Lower leg skin (tissue), 4 donors: ENCODE measurements at places on chromosomes 5 and 9. TPM values are rescaled to one million over a fixed set of nuclear protein-coding genes. Genes with fewer than 3 reads are reported as not detected.

PCDH1 gene
- 85.1 TPM for total RNA-seq

- peak; percentile 87 for DNase-seq
These were observed at the start of gene ZFP2 for GRCh38 chr5:178895615-178896571. Gene ZFP2, plus strand, starts transcription at chr5:178895913. Its CDS starts 35,401 bp downstream, at chr5:178931314.

DNA sequence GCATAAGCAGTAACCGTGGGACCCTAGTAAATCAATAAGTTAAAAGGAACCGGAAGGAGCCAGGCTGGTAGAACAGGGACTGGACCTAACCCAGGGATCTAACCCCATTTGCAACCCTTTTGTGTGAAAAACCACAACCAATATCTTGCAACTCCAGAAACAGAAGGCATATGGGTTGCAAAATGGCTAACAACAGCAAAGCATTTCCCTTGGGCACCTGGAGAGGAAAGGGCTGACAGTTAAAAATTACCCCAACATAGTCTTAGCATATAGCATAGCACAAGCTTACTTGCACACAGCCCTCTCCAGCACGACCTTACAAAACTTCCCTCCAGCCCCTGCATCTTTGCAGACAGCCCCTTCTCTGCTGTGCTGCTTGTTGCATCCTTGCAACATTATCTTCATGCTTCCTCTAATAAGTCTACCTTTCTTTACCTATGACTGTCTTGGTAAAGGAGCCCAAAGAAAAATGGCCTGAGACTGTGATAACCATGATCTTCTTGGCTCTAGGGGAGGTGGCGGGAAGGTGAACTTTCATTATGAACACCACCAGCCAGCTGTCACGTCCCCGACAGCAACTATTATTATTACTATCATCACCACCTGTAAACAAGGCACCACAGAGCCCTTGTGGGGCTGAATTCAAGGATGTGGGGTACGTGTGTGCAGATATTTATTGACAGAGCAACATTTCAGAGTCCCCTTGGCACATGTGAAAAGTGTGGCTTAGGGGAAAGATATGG, 49.8 kb downstream of the PRRC1 start:
- no peak for DNase-seq

GRCh38 chr9:79780559-79780958, 208.8 kb downstream of the TLE4 start:
- no peak for DNase-seq

IRGM gene
- not detected for total RNA-seq

GRCh38 chr5:149367249-149367971, 9.6 kb downstream of the PCYOX1L start:
- no peak for DNase-seq

DNA sequence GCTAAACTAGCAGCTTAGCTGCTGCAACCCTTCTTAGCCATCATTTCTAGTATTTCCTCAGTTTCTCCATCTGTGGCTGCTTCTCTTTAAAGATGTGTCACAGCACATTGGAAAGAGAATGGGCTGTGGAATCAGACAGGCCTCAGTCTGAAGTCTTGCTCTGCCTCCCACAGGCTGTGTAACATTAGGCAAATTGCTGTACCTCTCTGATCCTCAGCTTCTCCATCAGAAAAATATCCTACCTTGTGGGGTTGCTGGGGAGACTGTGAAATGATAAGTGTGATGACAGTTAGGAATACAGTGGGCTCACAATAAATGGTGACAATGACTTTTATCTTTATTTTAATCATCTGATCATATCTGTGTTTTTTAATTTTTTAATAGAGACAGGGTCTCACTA, 17.5 kb upstream of the TRIM14 start:
- DNase-seq, result no peak

- no peak for DNase-seq
These were observed 16.8 kb upstream of the RAB14 start for GRCh38 chr9:121218357-121219027.

DNA sequence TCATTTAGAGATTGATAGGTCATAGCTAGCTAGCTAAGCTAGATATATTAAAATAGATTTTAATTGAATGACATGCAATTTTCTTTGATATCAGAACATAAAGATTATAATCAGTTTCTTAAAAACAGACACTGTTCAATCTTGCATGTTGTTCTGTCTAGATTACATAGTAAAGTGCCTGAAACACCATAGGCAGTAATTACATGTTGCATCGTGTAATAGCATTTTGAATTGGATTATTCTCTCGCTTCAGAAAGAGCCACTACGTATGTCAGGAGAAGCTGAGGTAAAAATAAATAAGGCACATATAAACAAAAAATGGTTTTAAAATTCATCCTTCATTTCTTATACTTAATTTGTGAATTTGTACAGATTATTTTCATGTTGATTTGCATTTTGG, 148.0 kb upstream of the CDH12 start:
- DNase-seq, result no peak

SLC6A3 gene
- not detected for total RNA-seq

- DNase-seq, result no peak
These were observed 26.9 kb downstream of the CNOT6 start for GRCh38 chr5:180521101-180521500.

NR2F1 gene
- total RNA-seq, result 3.2 TPM

DNA sequence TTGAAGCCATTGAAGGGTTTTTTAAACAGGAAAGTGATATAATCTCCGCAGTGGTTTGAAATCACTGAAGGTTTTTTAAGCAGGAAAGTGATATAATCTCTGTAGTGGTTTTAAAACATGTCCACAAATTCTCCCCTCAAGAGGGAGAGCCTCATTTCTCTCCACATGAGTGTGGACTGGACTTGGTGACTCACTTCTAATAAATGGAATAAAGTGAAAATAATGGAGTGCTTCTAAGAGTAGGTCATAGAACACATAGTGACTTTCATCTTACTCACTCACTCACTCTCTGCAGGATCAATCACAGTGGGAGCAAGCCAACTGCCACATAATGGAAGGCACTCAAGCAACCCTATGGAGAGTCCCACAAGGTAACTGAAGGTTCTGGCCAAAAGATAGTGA, 12.0 kb downstream of the CTNNAL1 start:
- DNase-seq, result no peak

GRCh38 chr9:21758540-21758939, 43.9 kb upstream of the MTAP start:
- no peak for DNase-seq

PAX5 gene
- not detected for total RNA-seq

TAF11L10 gene
- total RNA-seq, result not detected

DNA sequence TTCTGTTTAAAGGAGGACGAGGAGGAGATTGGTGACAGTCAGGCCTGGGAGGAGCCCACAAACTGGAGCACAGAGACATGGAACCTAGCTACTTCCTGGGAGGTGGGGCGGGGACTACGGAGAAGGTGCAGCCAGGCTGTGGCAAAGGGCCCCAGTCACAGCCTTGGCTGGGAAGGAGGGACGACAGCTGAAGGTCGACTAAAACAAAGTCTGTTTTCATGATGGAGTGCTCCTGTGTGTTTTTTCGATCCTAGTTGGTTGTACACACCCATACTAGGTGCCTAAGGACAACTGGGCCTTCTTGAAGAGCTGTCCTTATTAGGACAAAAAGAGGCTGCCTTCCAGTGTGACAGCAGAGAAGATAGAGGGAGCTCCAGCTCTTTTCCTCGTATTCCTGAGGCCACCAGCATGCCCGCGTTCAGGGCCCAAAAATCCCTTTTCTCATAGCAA, 2.9 kb downstream of the CCDC107 start:
- no peak for DNase-seq

GRCh38 chr9:125942125-125942524, 195.0 kb downstream of the PBX3 start:
- DNase-seq, result no peak

GRCh38 chr9:82549174-82549821, 513.6 kb downstream of the RASEF start:
- DNase-seq, result no peak

GKAP1 gene
- 1.3 TPM for total RNA-seq

C9orf153 gene
- total RNA-seq, result 0.63 TPM

PCSK5 gene
- 6.4 TPM for total RNA-seq

- no peak for DNase-seq
These were observed 990.4 kb upstream of the ACO1 start for GRCh38 chr9:31394015-31394473.

GRCh38 chr9:115992834-115993233, 160.8 kb upstream of the PAPPA start:
- no peak for DNase-seq

HDHD3 gene
- 44.7 TPM for total RNA-seq

LRRC19 gene
- total RNA-seq, result not detected

DNA sequence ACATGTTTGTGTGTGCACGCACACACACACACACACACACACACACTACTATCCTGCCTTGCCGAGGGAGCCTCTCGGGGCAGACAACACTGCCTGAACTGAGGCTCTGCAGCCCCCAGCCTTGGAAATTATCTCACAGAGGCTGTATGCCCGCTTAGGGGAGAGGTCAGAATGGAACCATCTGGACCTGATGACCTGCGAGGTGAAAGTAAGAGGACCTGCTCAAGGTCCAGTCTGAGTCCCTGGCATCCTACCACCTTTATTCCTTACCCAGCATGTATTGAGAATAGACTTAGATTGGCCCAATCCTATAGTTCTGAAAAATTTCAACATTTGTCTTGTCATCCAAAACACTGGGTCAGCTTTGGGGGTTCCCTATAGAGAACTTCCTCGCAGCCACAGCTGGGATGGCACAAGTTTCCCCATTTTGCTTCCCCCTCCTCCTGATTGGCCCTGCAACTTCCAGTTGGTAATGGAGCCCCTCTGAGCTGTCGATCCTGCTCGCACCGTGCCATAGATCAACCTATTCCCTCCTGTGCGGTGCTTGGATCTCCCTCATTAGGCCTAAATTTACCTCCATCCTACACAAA, 10.2 kb downstream of the MVB12B start:
- peak; percentile 82 for DNase-seq

GRCh38 chr5:172076761-172077244, 70.4 kb upstream of the FBXW11 start:
- DNase-seq, result no peak

GRCh38 chr9:72292874-72293607, 72.0 kb downstream of the ZFAND5 start:
- peak; percentile 37 for DNase-seq

DNA sequence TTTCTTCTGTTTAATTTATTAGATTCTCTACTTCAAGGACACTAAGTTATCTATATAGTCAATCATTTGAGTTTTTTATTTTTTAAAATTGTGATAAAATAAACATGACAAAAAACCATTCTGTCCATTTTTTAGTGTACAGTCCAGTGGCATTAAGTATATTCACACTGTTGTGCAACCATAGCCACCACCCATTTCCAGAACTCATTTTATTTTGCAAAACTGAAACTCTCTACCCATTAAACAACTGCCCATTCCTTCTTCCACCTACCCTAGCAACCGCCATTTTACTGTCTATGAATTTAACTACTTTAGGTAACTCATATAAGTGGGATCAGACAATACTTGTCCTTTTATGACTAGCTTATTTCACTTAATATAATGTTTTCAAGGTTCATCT, 275.6 kb downstream of the SH3GL2 start:
- no peak for DNase-seq

- DNase-seq, result no peak
These were observed 15.2 kb upstream of the PHYKPL start for GRCh38 chr5:178247481-178248456.

DNA sequence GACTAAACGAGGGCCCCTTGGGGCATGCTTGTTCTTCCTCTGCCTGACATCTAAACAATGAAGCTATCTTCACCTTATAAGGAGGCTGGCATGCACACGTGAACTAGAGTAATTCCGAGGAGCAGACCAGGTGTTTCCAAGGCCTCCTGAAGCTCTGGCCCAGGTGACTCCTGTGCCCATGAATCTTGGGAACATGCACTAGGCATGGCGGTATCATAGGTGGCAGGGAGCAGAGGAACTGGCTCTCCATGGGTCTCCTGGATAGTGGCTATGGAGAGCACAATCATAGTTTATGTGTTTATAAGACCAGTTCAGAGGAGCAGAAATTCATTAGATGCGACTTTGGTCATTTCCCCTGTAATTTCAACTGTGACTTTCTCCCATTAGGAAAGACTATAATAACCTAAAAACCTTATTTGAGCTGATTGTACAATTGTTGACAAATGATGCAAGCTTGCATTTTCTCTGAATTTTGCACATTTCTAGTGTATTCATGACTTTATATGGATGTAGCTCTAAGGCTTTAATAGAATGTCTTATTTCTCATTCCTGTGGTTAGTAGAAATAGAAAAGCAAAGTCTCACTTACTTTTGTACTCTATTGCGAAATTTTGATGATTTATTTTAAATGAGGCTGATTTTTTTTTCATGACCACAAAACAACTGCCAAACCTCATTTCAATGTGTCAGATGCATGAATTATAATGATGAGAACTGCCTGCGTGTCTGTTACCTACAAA, 135.3 kb upstream of the RPS23 start:
- DNase-seq, result no peak

GRCh38 chr9:37753489-37754190, at the start of gene TRMT10B:
Gene TRMT10B, plus strand, starts transcription at chr9:37753805. Its CDS starts 8,127 bp downstream, at chr9:37761932.
- DNase-seq, result peak; percentile 31

GRCh38 chr5:160357861-160358411, 12.5 kb downstream of the C1QTNF2 start:
- no peak for DNase-seq

SVEP1 gene
- total RNA-seq, result 13.1 TPM

DNA sequence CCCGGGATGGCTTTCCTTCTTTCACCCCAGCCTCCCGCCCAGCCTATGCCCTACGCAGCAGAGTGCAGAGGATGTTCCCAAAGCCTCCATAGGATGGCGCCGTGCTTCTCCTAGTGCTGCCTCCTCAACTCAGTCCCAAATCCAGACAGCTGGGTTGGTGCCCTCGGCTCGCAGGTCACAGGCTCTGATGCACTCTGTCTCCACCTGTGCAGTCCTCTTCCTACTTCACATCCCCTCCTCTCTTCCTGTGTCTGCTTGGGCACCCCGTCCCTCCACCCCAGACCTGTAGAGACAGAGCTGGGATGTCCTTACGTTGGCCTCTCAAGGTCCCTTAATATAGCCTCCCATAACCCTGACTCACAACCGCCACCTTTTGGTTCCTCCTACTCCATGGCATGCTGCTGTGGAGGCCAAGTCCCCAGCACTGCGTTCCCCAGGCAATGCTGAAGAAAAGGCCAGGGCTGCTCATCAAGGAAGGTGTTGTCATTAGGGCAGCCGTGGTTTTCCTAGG, 314.4 kb downstream of the GADD45G start:
- DNase-seq, result peak; percentile 69

DNA sequence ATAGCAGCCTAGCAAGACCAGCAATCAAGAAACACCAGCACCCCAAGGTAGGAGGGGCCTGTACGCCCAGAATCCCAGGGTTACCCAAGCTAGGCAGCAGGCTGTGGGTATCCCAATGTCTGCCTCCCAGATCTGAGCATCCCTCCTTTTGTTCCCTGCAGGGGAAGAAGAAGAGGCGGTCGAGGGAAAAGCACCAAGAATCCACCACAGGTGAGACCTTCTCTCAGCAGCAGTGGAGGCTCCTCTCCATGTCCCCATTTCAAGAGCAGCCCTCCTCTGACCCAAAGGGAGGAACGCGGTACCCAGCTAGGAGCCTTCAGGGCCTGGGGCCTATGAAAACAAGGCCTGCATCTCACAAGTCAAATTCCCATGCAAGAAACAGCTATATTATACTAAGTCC, 28.9 kb downstream of the TCF7 start:
- DNase-seq, result peak; percentile 20
